ENCODE measurements at places on chromosomes 11 and 22. TPM values are rescaled to one million over a fixed set of nuclear protein-coding genes. Genes with fewer than 3 reads are reported as not detected.

- DNase-seq = no peak
Observed at GRCh38 chr11:63504933-63505586, 824 bp upstream of the LGALS12 start.

The PANX2 gene
- 0.56 TPM for total RNA-seq

The CNGA4 gene
- total RNA-seq = not detected

DNA sequence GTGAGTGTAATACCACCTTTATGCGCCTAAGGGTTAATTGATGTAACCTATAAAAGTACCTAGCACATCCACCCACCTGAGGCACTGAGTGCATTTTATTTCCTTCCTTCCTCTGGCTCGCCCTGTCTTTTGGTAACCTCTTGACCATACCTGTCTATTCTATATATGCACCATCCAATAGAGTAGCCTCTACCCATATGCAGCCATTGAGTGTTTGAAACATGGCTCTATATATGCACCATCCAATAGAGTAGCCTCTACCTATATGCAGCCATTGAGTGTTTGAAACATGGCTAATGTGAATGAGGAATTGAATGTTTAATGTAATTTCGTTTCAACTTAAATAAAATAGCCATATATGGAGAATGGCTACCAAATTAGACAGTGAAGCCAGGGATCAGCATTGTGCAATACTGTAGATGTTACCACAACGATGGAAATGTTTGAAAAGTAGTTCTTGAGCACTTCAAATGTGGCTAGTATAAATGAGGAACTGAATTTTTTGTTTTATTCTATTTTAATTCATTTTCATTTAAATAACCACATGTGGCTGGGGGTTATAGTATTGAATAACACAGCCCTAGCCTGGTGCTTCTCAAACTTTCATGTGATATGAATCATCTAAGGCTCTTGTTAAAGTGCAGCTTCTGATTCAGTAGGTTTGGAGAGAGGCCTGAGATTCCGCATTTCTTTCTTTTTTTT, 33.8 kb downstream of the SLC35F2 start:
- DNase-seq = no peak
